A673 (cell line): ENCODE measurements at places on chromosomes 3 and 15.

DNA sequence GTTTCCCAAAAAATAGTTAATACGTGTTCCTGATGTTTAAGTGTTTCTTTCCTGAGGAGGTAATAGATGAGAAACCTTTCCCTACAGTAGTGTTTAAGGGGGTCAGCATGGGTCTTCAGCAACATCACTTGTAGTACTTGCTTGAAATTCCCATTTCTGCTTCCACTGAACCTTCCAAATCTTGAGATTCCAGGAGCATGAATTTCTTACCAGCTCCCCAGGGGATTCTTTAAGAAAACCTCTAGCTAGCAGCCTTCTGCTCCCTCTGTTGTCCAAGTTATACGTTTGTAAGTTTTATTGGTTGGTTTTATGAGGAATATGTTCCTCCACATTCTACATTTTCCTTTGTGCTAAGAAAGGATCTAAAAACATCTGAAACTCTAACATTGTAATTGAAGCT is 38.2 kb upstream of the ACP3 start:
- DNase-seq = no peak

GRCh38 chr3:186901135-186901734 is 29.1 kb upstream of the ST6GAL1 start:
- no peak for DNase-seq

GRCh38 chr3:24526640-24527212 is 32.1 kb upstream of the THRB start:
- DNase-seq = no peak

- DNase-seq = no peak
Measured at GRCh38 chr3:73072634-73073033, 11.2 kb downstream of the EBLN2 start.

- DNase-seq = no peak
Measured at GRCh38 chr3:44865272-44866035, 3.7 kb downstream of the TMEM42 start.

DNA sequence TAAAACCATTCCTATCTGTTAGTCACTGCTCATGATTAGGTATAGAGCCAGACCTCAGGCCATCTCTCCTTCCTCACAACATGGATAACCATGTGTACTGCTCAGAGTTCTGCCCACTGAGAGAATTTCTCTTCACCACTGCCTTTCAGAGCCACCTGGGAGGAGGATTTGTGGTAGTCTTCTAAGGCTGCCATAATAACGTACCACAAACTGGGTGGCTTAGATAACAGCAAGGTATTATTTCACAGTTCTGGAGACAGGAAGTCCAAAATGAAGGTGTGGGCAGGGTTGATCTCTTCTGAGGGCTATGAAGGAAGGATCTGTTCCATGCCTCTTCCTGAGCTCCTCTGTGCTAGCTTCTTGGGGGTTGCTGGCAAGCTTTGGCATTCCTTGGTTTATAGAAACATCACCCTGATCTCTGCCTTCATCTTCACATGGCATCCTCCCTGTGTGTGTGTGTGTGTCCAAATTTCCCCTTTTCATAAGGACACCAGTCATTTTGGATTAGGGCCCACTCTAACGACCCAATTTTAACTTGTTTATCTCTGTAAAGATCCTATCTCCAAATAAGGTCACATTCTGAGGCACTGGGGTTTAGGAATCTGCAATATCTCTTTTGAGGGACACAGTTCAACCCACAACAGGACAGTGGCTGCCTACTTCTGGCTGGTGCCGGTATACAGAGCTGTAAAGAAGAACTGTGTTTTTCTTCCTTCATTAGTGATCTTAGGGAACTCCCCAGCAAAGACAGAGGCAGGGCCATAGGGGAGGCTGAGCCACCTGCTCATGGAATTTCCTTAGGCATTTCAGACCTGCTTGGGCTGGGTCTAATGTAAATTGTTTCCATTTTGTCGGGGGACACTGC is 42.1 kb upstream of the NOX5 start:
- no peak for DNase-seq

DNA sequence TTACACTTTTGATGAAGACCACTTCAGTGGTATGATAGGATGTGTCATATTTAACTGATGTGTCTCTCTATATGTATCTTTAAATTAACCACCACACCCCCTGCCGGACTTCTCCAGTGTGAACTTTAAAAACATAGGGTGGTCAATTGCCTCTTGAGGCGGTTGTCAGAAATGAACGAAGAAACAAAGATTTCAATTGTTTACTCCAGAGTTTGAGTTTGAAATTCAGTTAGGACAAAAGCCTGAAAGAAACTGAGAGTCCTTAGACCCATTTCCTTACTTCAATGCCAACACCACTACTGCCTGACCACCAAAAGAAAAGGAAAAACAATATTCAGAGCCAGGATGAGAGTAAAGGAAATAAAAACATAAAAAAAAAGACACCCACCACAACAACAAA is 40.2 kb downstream of the VGLL3 start:
- no peak for DNase-seq

DNA sequence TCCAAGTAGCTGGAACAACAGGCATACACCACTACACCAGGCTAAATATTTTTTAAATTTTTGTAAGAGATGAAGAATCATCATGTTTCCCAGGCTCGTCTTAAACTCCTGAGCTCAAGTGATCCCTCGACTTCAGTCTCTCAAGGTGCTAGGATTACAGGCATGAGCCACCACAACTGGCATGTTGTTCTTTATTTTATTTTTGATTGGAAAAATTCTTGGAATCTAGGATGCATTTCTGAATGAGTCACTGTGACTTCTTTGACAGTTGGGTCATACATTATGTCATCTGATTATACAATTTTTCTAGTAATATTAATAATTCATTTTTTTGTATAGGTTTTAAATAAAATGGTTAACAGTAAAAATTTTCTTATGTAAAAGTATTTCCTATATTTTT is 870.2 kb downstream of the SI start:
- no peak for DNase-seq

- DNase-seq = no peak
Measured at GRCh38 chr15:84143753-84144314, 91.7 kb upstream of the GOLGA6L4 start.

GRCh38 chr3:24519368-24520100 is 24.9 kb upstream of the THRB start:
- no peak for DNase-seq

DNA sequence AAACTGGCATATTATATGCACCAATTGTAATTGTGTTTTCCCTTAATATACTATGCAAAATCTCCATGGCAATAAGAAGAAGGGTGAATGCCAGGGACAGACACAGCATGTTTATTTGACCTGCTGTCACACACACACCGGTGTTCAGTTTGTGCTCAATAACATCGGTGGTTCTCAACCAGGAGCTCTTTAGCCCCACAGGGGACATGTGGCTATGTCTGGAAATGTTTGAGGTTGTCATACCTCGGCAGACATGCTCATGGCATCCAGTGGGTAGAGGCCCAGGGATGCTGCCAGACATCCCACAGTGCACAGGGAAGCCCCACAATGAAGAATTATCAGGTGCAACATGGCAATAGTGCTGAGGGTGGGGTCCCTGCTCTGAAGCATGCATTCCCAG is 38.2 kb downstream of the GLB1 start:
- no peak for DNase-seq

- no peak for DNase-seq
Measured at GRCh38 chr3:56322862-56323261, 145.4 kb downstream of the ERC2 start.

DNA sequence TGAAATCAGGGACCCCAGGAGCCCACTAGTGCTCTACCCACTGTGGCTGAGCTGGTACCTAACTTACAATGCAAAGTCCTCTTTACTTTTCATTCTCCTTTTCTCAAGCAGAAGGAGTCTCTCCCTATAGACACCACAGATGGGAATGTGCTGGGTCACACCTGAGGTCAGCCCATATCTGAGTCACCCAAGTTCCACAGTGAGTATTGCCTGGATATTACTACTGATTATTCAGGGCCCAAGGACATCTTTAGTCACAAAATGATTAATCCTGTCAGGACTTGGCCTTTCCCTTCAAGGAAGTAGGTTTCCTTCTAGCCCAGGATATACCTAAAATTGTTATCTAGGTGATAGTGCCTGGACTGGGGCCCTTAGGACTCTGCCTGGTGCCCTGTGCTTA is 1305.2 kb downstream of the SI start:
- no peak for DNase-seq

GRCh38 chr15:44695294-44695693 is 15.8 kb downstream of the PATL2 start:
- DNase-seq = no peak

DNA sequence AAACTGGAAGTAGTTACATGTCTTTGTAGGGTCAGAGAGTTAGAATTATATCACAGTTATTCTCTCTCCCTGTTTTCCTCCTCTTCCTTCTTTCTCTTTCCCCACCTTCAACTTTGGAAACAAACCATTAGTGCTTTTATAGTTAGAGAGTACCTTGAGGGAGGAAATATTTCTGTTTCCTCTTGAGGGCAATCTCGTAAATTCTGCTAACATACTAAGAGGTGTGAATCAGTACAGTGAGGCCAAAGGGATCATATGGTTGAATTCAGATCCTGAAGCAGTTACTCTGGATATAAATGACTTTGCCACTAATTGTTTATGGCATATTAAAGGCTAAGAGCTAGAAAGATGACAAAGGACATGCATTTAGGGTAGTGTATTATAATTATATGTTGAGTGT is 60.3 kb upstream of the CCNL1 start:
- DNase-seq = no peak

DNA sequence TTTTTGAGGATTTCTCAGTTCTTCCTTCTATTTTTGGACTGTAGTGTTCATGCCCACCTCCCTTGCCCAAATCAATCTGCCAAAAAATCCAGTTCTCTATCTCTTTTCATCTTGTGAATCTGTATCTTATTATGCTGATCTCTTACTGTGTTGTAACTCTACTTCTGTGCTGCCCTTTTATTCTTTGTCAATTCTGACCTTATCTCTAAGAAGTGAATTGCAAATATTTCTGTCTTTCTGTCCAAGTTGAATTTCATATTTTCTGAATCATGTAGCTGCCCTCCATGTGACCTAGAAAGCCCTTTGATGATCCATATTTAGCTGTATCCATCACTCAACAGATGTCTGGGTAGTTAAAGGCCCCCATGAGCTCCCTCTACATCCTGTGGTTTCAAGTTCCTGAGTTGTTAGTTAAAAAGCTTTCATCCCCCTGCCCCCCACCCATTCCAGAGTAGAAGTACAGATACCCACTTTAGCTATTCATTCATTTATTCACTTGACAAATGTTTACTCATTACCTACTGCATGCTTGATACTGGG is 33.6 kb upstream of the ETV5 start:
- no peak for DNase-seq

DNA sequence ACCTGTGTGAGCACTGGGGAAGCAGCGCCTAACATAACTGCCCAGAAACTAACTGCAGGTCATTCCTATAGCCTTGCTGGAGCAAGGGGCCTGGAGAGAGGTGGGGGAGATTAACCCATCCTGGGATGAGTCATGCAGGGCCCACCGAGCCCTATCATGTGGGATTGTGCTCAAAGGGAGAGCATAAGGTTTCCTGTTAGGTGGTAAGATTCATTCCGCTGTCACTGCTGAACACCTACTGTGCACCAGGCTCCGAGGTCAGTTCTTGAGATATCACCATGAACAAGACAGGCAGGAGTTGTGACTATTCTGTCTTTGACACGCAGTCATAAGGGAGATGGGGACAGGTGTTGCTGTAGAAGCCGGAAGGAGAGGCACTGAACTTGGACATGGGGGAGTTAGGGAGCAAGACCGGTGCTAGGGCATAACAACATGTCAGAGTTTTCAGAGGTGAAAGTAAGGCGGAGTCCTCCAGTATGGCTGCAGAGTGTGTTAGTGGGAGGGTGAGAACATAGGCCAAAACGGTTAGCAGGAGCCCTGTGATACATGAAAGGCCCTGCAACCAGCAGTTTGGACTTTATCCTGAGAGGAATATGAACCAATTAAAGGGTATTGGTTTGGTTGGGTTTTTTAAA is 2.4 kb downstream of the SLC25A38 start:
- no peak for DNase-seq

GRCh38 chr3:78988324-78988723 is 779.5 kb downstream of the ROBO1 start:
- peak; percentile 67 for DNase-seq

DNA sequence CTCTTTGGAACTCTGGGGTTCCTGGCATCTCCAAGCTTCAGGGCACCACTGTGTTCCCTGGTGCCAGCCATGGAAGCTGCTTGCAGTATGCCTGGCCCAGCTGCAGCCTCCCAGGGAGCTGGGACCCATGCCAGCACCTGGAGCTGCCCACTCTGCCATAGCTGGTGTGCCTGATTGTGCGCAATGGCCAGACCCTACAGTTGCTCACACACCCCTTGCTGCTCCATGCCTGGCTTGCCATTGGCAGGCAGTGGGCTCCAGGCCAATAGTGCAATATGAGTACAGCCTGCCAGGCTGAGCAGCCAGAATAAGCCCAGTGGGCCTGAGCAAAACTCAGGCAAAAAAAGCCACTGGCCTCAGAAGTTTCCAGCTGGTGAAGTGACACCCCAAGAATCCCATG is 43.8 kb upstream of the LRRFIP2 start:
- DNase-seq = no peak

GRCh38 chr3:67686069-67686468 is 31.7 kb upstream of the SUCLG2 start:
- DNase-seq = no peak

GRCh38 chr3:8638994-8639658 is 5.5 kb downstream of the SSUH2 start:
- no peak for DNase-seq

GRCh38 chr3:187497052-187497451 is 128.9 kb downstream of the RTP4 start:
- no peak for DNase-seq

- DNase-seq = no peak
Measured at GRCh38 chr3:196093317-196094111, 11.6 kb upstream of the TFRC start.

- no peak for DNase-seq
Measured at GRCh38 chr15:68546318-68546717, 32.5 kb upstream of the CORO2B start.

- no peak for DNase-seq
Measured at GRCh38 chr3:53188136-53188685, 27.2 kb downstream of the PRKCD start.

GRCh38 chr3:156694536-156694935 is 20.1 kb downstream of the TIPARP start:
- DNase-seq = no peak

- DNase-seq = no peak
Measured at GRCh38 chr3:46127503-46127902, 80.6 kb downstream of the CCR1 start.

- DNase-seq = no peak
Measured at GRCh38 chr3:187020376-187020775, 90.0 kb downstream of the ST6GAL1 start.

DNA sequence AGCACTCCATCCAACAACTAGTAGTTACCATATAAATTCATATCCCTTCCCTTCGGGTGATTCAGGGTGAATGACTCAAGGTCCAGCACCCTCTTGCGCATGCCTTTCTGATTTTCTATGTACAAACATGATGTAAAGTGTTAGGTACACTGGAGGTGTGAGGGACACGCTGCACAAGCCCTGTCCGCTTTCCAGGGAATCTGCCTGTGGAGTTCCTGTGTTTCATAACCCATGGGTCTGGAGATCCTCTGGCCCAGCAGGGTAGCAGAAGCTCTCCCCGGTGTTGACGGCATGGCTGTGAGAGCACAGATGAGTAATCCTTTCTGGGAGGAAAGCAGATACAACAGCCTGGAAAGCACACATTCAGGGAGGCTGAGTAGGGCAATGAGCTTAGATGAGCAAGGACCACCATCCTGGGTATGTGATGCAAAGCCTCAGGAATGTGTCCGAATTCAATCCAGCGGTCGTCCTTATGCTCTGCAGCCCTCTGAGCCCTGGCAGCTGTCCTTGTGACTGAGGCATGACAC is 142.9 kb upstream of the TP63 start:
- peak; percentile 64 for DNase-seq
